NCI-H2081 (cell line): ENCODE measurements at places on chromosomes 2 and 18.

DNA sequence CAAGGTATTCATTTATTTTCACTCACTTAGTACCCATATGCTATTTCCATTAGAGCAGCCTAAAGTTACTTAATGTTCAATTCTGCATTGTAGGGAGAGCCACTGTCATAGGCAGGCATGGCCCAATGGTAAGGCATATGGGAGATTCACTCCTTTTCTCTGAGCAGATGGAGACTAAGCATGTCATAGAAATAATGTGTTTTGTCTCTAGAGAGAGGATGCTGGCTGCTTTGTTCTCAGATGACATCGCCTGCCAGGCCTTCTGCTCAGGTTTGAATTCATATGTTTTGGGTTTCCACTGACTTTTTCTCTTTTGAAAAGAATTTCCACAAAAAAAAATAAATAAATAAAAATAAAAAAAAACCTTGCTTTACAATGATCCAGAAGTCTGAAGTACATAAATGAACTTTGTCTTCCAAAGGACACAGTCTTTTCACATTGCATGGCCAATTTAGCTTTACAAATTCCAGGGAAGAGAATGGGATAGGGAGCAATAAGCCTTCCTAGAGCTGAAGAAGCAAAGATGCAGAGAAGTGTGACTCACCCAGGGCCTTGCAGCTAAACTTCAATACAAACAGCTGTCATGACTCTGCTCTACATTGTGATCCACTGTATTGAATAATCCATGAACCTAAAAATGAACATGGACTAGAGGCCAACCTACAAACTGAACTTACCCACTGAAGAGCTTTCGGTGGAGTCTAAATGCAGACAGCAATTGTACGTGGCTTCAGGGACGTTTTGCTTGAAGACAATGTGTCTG, 422.5 kb downstream of the CMPK2 start:
- no peak for DNase-seq

DNA sequence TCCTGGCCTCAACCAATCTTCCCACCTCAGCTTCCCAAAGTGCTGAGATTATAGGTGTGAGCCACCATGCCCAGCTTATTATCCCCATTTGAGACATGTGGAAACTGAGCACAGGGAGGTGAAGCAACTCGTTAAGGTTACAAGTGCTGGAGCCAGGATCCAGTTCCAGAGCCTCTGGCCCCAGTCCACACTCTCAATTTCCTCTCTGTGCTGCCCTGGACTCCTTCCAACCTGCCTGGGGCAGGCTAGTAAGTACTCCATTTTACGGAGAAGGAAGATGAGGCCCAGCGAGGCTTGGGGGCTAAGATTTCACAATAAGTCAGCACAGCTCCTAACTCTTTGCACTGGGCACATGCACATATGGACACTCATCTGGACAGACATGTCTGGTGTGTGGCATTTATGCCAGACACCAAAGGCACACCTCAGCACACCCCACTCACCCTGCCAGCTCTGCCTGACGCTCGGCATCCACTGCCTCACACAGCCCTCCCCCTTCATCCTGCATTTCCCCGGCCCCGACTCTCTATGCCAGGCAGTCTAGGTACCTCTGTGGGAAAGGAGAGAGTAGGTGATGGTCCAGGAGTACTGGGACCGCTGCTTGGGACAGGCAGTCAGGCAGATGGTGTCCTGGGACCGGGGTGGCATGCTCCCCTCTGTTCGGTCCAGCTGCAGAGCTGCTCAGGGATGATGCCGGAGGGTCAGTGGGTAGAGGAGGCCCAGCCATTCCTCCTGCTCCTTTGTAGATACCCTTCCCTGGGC, 20.5 kb downstream of the CFAP65 start:
- no peak for DNase-seq

DNA sequence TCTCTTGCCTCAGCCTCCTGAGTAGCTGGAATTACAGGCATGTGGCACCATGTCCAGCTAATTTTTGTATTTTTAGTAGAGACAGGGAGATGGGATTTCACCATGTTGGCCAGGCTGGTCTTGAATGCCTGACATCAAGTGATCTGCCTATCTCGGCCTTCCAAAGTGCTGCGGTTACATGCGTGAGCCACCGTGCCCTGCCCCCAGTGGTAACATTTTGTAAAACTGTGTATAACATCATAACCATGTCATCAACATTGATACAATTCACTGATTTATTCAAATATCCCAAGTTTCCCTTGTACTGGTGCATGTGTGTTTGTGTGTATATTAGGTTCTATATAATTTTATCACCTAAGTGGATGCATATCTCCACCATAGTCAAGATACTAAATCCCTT, 70.0 kb downstream of the PDCL3 start:
- DNase-seq, result no peak

DNA sequence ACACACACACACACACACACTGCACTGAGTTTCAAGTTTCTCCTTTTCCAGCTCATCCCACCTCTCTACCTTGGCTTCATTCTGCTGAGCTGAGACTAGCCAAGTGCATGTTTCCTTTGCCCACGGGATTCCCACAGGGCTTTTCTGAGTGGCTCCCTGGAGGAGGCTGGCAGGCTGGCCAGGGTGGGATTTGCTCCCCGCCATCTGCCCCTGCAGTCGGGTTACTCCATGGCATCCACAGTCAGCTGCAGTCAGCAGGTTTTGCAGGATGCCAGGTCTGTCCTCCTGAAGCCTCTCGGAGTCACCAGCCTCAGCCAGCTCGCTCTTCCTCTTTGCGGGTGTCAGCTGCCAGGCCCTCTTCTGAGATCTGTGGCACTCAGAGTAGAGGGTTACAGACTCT, 783.7 kb upstream of the SOX11 start:
- no peak for DNase-seq

GRCh38 chr2:118654945-118655344, 192.5 kb downstream of the EN1 start:
- DNase-seq, result no peak

- peak; percentile 89 for DNase-seq
These were observed at the start of gene NEUROD1 for GRCh38 chr2:181680055-181680936. TSS of gene NEUROD1 (minus strand) at chr2:181680517. CDS start at chr2:181678860, 1,657 bp downstream.

DNA sequence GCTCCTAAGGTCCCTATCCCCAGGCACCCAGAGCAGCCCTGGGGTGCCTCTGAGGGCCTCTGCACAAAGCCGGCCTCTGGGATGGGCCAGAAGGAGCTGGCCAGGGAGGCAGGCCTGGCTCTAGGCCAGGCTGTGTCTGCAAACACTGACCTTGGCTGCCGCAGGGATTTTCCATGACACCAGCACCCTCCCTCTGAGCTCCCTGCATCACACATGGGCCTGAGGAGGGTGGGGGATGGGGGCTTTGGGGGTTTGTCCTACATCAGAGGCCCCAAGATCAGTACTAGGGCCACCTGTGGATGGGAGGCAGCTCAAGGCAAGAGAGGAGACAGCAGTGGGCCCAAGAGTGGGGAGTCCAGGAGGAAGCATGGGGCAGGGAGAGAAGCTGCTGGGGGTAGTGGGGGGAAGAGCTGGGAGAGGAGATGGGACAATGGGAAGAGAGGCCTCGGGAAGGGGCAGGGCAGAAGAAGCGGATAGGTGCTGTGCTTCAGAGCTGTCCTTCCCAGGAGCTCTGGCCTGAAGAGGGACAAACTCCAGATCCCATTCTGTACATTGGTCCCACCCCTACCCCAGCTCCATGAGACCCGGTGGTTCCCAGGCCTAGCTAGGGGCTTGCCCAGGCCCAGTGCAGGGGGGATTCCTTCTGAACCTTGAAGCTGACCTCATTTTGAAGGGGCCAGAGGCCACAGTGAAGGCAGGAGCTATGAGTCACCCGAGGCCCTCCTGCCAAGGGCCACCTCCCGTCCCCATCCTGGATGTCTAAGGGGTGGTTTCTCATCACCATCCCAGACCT, 28.0 kb downstream of the KCNK3 start:
- peak; percentile 77 for DNase-seq

DNA sequence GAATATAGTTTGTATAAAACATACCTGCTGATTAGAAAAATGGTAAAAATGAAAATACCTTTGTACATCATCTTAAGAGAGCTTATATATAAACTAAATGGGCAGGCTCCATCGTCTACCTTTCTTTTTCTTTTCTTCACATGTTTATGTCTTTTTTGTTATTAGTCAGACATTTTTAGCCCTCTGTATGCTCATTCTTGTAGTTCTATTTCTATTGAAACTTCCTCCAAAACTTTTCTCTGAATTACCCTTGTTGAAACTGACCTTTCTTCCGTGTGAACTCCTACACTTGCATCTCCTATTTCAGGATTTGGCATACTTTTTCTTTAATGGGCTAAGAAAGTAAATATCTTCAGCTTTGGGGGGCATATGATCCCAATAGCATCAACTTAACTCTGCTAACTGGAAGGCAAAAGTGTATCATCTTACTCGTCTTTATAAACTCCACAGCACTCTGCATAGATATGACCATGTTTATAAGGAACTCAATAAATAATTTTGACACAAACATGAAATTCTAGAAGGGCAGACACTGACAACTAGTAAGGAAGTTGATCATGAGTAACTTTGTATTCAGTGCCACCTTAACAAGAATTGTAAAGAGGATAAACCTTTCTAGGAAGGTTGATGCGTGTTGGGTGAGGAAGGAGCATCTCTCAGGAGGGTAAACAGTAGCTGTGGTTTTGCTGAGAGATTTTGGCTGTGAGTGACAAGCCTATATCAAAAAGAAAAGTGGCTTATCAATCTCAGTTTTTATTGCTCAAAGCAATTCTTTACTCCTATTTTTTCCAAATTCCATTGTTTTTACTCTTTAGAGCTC, 127.6 kb downstream of the PIK3C3 start:
- no peak for DNase-seq

GRCh38 chr2:5764041-5764440, 71.9 kb downstream of the SOX11 start:
- no peak for DNase-seq

GRCh38 chr2:22788749-22789327, 596.1 kb upstream of the KLHL29 start:
- no peak for DNase-seq

GRCh38 chr2:21461754-21462240, 338.0 kb downstream of the TDRD15 start:
- no peak for DNase-seq

- DNase-seq, result no peak
These were observed 120.8 kb downstream of the PLCL1 start for GRCh38 chr2:197925204-197925603.

GRCh38 chr18:22800551-22800951, 132.6 kb upstream of the RBBP8 start:
- DNase-seq, result no peak

- no peak for DNase-seq
These were observed 154.6 kb upstream of the REV1 start for GRCh38 chr2:99644419-99644787.

DNA sequence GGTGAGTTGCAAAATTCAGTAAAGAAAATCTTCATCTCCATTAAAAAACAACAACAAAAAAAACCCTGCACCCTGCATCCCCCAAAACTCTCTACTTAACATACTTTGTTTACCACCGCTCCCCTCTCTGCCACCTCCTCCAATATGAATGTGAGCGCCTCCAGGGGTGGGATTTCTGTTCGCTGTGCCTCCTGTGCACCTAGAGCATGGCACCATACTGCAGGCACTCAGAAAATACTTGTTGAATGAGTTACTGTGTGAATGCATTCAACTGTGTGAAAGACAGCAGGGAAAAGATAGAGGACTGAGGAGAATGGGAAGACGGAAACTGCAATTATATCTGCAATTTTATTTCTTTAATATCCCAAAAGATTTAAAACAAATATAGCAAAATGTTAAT, 4.5 kb downstream of the CEBPZ start:
- DNase-seq, result no peak

DNA sequence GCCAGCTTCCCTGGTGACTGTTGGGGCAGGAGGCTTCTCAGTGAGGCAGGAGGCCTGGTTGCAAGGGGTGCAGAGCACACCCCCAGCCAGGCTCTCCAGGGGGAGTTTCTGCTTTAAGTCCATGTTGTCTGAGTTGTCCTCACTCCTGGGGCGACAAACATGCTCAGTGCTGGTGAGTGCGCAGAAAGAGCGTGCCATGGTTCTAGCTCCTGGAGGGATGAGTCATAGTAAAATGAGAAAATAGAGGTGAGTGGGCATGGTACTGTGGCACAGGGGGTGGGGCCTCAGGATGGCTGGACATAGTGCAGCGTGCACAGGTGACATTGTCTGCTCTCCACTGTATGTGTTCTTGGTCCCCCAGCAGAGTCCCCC, 457.2 kb upstream of the HS6ST1 start:
- DNase-seq, result no peak

DNA sequence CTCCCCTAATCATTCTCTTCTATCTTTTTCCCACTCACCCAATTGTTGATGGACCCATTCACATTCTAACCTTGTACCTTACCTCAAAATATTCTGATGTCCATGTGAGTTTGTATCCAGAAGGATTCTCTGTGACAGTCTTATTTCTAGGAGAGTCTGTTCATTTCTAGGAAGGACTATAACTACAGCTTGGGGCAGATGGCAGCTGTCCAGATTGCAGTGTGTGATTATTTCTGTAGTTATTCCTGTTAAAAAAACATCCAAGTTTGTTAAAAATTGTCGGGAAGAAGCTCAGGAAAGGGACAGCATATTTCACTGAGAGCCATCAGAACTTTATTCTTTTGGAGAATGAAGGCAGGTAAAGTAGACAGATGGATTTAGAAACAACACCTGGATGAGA, 142.6 kb downstream of the RAPGEF4 start:
- DNase-seq, result no peak

DNA sequence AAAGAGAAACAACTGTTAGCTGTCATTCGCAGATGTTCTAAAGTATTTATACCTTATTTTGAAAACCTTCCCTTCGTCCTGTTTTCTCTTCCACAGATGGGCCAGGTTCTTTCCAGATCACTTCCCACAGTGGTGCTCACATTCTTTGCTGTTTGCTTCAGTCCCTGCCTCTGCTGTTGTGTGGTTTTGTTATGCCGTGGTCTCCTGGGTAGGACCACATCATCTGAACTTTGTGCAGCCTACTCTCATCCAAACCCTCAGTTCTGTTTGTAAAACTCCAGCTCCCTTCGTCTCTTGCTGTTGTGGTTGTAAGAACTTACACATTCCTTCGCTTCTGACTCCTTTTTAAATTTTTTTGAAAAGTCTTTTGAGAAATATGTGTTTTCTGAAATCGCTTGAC, 38.1 kb downstream of the ZNF236 start:
- DNase-seq, result no peak

GRCh38 chr2:202009019-202009481, 24.6 kb upstream of the FZD7 start:
- no peak for DNase-seq

GRCh38 chr18:57150081-57150480, 3.2 kb downstream of the BOD1L2 start:
- no peak for DNase-seq

- no peak for DNase-seq
These were observed 121.9 kb downstream of the CACNB4 start for GRCh38 chr2:151976945-151977353.

DNA sequence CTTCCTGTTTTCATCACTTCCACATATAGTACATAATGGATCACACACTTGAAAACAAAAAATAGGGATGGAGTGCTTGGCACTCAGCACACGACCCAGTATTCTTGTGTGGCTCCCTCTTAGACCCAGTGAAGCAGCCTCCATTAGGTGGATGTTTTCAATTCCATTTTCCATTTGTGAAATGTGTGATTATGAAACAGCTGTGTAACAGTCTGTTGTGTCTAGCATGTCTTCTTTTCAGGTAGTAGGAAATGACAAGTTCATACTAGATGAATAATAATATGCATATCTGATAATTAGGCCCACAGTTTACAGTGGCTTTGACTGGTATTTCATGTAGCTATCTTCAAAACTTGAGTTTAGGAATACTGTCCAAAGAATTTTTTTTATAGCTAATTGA, 35.5 kb downstream of the EML6 start:
- DNase-seq, result no peak
